HCEC 1CT (cell line): ENCODE measurements at places on chromosomes 6 and 20.

- DNase-seq: no peak
Observed at GRCh38 chr20:46599227-46599987, 49.0 kb upstream of the OCSTAMP start.

DNA sequence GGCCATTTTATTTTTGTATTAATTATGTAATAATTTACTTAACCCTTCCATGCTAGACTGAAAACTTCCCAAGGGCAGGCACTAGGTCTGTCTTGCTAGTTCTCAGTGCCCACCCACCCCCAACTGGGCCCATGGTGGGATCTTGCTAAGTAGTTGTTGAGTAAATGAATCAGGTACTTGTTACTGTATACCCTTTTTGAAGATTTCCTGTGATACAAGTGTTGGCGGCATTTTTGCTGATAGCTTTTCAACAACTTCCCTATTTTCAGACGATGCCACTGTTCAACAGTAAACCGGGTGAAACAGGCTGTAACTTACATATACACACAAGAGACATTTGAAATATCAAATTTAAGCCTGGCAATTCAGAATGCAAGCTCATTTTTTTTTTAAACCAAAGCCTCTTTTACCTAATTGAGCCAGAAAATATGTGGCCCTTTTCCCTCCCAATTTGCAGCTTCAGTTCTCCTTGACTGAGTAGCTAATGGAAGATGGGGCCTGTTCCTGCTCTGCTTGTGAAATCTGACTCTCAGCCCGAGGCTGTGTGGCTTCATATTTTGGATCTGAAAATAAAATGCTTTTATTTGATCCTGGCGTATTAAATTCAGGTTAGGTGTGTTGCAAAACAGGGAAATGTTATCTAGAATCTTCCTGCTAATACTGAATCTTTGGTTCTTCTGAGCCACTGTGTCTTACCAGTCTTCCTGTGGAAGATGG lies 288.3 kb downstream of the NRN1 start:
- no peak for DNase-seq

DNA sequence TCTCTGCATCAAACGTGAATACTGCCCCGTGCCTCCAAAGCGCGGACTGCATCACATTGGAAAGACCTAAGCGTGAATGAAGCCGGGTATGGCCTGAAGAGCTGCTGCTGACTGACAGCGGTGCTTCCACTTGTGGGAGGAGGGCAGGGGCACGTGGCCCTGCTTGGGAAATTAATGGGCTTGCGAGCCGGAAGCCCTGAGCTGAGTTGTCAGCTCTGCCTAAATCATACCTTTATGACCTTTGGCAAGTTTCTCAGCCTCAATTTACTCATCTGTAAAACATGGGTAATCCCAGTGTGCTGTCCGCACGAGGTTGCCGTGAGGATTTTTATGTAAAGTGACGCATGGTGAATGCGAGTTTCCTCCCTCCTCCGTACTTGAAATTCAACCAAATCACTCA lies 67.0 kb upstream of the FOXQ1 start:
- DNase-seq: no peak

DNA sequence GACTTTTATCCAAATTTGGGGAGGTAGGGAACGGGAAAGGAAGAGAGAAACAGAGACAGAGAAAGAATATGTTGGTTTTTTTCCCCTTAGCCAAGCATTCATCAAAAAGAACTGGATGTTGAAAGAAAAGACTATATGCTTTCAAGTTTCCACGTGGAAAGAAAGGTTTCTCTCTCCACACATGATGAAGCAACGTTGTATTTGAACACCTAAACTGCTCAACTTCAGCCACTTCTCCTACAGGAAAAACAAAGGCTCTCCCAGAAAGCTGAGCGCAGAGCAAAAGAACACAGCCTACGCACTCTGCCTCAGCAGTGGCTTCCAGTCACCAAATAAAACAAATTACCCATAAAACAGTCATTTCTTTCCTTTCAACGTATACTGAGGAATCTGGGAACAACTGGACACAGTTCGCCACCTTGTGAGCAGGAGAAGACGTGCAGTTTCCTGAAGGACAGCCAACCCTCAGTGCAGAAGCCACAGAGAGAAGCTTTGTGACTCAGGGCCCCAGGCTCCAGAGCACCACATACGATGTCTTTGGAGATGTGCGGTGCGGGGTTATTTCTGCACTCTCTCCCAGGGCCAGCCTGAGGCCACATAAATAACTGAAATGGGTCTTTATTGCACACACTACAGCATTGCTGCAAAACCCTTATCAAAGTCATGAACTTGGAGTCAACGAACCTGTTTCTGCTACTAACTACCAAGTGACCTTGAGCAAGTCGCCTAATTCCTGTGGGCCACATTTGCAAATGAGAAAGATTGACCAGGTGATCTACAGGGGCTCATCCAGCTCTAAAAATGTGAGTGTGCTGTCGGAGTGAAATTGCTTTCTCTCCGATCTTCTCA lies 10.1 kb downstream of the IL17F start:
- DNase-seq: peak; percentile 74

DNA sequence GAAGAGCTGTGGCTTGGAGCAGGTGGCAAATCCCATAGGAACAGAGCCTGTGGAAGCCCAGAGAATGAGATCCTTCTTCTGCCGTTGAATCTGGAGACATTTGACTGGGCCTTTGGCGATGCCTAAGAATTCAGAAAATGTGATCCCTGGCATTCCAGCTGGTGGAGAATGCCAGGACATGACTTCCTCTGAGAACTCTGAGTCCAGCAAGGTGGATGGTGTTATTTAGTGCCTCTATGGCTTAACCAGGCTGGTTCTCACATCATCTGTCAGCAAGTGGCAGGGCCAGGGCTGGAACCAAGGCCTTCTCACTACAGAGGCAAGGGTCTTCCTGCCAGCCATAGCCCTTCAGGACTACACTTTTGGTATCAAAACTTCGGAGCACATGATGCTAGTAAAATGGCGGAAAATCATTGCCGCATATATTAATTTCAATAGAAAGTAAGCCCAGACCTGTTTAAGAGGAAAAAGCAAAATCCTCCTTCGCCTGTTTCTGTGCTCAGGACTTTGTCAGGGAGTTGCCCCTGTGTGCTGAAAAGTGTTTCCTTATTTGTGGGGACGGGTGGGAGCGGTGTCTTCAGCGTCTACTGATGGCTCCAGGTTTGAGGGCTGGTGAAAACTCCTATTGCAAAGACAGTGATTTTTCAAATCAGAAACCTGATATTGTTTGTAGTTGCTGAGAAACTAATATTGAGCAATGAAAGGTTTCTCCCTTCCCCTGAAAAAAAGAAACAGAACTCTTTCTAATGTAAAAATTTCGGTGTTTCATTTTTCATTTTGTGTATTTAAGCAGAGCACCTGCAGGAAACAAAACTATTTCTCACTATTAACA lies 23.9 kb downstream of the DUSP22 start:
- no peak for DNase-seq
